Activated T-cell treated with anti-CD3 and anti-CD28 coated beads for 24 hours (primary cell): ENCODE measurements at places on chromosomes 12 and 14.

GRCh38 chr12:55707841-55708694, at the start of gene ITGA7:
Gene ITGA7 (minus strand): TSS chr12:55707904. CDS start chr12:55707682, 222 bp downstream.
- DNase-seq = peak; percentile 44

DNA sequence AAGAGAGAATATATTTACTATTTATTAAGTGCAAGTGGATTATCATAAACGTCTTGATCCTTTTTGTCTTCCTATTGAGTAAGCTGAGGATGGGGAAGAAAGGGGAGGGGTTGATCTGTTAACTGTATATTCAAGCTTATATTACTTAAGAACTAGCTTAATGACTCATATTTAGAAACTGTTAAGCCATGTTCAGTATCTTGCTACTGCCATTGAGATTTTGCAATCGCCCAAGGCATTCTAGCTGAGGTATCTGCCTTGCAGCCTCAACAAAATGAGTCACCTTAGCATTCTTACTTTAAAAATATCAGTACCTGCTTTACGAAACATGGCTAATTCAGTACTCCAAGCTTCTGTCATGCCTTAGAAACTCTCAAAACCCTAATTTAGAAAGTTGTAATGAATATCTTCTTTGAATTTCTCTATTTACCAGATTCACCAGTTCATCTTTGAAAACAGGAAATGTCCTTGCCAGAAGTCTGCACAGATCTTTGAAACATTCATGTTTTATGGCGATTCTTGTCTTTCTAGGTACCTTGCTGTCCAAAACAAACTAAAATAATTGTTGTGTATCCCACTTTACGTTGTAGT, 76.1 kb downstream of the ALG10B start:
- no peak for DNase-seq

DNA sequence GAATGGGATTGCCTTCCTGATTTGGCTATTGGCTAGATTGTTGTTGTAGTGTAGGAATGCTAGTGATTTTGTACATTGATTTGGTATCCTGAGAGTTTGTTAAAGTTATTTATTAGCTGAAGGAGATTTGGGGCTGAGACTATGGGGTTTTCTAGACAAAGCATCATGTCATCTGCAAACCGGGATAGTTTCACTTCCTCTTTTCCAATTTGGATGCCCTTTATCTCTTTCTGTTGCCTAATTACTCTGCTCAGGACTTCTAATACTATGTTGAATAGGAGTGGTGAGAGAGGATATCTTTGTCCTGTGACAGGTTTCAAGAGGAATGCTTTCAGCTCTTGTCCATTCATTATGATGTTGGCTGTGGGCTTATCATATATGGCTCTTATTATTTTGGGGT, 265.7 kb upstream of the MGAT4C start:
- no peak for DNase-seq

DNA sequence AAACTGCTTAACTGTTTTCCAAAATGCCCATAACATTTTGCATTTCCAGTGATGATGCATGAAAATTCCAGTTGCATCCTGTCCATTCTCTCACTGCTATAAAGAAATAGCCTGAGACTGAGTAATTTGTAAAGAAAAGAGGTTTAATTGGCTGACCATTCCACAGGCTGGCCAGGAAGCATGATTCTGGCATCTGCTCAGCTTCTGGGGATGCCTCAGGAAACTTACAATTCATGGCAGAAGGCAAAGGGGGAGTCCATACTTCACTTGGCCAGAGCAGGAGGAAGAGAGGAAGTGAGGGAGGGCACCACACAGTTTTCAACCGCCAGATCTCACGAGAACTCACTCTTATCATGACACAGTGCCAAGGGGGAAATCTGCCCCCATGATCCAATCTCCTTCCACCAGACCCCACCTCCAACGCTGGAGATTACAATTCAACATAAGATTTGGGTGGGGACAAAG, 18.2 kb upstream of the CLEC2D start:
- DNase-seq = peak; percentile 55

DNA sequence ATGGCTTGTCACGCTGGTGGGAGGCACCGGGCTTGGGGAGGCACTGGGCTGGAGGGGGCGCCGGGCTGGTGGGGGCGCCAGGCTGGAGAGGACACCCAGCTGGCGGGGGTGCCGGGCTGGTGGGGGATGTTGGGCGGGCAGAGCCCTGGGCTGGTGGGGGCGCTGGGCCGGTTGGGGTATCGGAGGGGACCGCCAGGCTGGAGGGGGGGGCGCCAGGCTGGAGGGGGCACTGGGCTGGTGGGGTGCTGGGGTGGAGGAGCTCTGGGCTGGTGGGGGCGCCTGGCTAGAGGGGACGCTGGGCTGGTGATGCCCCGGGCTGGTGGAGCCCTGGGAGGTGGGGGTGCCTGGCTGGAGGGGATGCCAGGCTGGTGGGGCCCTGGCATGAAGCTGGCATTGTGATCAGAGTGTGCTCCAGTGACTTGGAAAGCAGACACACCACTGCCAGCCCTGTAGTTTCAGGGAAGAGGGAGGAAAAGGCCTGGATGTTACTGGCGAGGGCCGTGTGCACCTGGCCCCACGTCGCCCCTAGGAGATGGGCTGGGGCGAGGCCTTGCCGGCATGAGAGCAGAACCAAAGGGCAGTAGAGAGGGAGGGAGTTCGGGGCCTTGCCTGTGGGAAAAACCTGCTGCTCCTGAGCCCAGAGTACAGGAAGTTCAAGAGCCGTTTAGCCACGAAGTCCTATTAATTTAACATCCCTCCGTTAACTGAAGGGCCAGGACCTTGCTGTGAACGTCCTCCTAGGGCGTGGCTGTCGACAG, 13.1 kb downstream of the TEDC1 start:
- DNase-seq = no peak

DNA sequence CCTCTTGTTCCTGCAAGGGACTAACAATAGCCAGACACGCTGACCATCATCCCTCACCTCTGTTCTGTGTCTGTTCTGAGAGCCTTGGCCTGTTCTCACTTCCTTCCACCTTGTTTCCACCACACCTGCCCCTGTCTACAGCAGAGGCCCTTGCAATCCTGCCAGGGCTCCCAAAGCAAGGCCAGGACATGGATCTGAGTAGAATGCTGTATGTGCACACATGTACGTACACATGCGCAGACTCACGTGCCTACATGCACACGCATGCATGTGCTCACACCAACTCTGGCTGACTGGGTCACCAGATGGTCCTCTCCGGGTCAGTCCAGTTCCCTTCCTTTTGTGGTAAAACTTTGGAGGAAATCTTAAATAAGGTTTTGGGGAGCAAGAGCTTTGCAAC, 133.0 kb upstream of the C14orf180 start:
- DNase-seq = no peak

GRCh38 chr12:121358073-121358472, 5.9 kb upstream of the ANAPC5 start:
- no peak for DNase-seq

DNA sequence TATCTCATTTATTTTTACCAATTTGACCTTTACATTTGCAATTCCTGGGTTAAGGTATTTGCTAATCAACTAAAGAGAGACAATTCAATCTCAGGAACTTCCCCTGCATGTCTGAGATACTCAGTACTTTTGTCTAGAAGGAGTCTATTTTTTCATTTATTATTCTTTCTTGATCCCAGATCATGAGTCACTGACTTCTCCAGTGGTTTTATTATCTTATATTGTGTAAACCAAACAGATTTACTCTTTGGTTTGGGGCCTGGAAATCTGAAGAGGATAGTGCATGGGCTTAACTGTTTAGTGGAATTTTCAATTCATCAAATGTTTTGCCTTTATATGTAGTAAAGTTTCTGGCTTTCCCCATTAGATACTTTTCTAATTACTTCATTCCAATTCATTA, 185.4 kb downstream of the ALG10B start:
- DNase-seq = no peak
